ENCODE measurements at places on chromosomes 11 and 22.

DNA sequence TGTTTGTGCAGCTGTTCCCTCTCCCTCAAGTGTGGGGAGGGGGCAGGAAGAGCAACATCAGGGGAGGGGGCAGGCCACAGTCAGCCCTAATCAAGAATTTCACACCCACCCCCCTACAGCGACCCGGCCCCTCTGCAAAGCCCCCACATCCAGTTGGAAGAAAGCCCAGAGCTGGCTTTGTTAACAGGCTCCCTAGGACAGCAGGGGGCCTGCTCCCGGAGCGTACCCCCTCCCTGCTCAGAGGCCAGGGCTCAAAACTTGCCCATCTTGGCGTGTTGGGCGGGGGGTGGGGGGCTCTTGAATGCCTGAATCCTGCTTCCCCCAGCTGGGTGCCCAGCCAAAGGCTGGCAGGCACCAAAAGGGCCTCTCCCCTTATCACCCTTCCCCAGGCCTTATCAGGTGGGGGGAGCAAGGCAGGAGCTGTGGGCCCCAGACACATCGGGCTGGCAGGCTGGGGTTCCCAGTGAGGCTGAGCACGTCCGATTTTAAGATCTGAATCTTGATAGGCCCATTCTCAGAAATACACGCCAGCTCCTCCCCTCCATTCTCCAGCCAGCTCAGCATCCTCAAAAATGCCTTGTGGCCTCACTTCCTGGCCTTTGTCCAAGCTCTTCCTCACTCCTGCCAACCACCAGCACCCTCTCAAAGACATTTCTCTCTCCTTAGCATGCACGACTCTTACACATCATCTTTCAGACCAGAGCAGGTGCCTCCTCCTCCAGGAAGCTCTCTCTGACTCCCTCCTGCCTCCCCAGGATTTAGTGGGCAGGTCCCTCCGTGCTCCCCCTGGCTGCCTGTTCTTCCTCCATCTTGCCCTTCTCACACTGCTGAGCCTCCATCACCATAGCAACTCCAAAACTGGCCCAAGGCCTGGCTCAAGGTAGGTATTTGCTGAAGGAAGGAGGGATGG lies 384.8 kb downstream of the MN1 start:
- DNase-seq: no peak

GRCh38 chr11:58771458-58771855 lies 39.7 kb upstream of the GLYAT start:
- DNase-seq: no peak

- no peak for DNase-seq
Measured at GRCh38 chr11:103842795-103843194, 193.6 kb upstream of the DDI1 start.

- DNase-seq: no peak
Measured at GRCh38 chr22:39634530-39635405, 64.2 kb downstream of the CACNA1I start.
